ENCODE measurements at places on chromosomes 4 and X. TPM values are rescaled to one million over a fixed set of nuclear protein-coding genes. Genes with fewer than 3 reads are reported as not detected.

GYG2 gene
- total RNA-seq, result 2.6 TPM

F8A1 gene
- total RNA-seq, result 2.0 TPM

DOK7 gene
- total RNA-seq, result 0.09 TPM

PCDH10 gene
- 0.79 TPM for total RNA-seq

KIF4A gene
- 0.86 TPM for total RNA-seq

RNF4 gene
- total RNA-seq, result 29.0 TPM

SASH3 gene
- total RNA-seq, result not detected

ALB gene
- total RNA-seq, result not detected

PDLIM3 gene
- total RNA-seq, result 9.5 TPM

CFP gene
- total RNA-seq, result 0.17 TPM

ARSJ gene
- total RNA-seq, result 17.0 TPM

FOXR2 gene
- total RNA-seq, result not detected

PRDM5 gene
- 15.4 TPM for total RNA-seq

TRIM75 gene
- total RNA-seq, result not detected

RTL9 gene
- under 0.01 TPM for total RNA-seq

ZBTB49 gene
- total RNA-seq, result 2.5 TPM

TLR2 gene
- 0.32 TPM for total RNA-seq

HPSE gene
- 0.63 TPM for total RNA-seq

GPC4 gene
- under 0.01 TPM for total RNA-seq

SLC16A2 gene
- total RNA-seq, result 7.4 TPM

GPR173 gene
- 1.9 TPM for total RNA-seq

MAP7D2 gene
- total RNA-seq, result not detected

GCNA gene
- 2.2 TPM for total RNA-seq

TMSB15A gene
- total RNA-seq, result 2.0 TPM

CDKL5 gene
- total RNA-seq, result 2.2 TPM

CSAG3 gene
- not detected for total RNA-seq

CXCL1 gene
- 1.5 TPM for total RNA-seq

MAGEA11 gene
- not detected for total RNA-seq

KIAA1210 gene
- total RNA-seq, result not detected

PPP1R2C gene
- total RNA-seq, result not detected

SPANXN2 gene
- not detected for total RNA-seq

GABRA4 gene
- total RNA-seq, result not detected

PFKFB1 gene
- 0.16 TPM for total RNA-seq

GATA1 gene
- not detected for total RNA-seq

YY2 gene
- 1.4 TPM for total RNA-seq

FAM149A gene
- total RNA-seq, result 5.7 TPM

IL1RAPL1 gene
- total RNA-seq, result 0.86 TPM

LONRF3 gene
- total RNA-seq, result 0.17 TPM

S100P gene
- total RNA-seq, result 0.32 TPM

ZNF157 gene
- 0.43 TPM for total RNA-seq

PABPC5 gene
- total RNA-seq, result 1.6 TPM

All from bronchial smooth muscle cell (primary cell).